ENCODE measurements at places on chromosomes 7 and 10.

DNA sequence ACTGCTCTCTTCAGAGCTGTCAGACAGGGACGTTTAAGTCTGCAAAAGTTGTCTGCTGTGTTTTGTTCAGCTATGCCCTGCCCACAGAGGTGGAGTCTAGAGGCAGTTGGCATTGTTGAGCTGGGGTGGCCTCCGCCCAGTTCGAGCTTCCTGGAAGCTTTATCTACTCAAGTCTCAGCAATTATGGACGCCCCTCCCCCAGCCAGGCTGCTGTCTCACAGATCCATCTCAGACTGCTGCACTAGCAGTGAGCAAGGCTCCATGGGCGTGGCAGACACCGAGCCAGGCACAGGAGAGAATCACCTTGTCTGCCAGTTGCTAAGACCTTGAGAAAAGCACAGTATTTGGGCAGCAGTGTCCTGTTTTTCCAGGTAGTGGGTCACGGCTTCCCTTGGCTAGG is 98.1 kb downstream of the SDHAF3 start:
- peak; percentile 23 for DNase-seq

- DNase-seq = no peak
Observed at GRCh38 chr10:90788968-90789367, 68.9 kb downstream of the HTR7 start.

DNA sequence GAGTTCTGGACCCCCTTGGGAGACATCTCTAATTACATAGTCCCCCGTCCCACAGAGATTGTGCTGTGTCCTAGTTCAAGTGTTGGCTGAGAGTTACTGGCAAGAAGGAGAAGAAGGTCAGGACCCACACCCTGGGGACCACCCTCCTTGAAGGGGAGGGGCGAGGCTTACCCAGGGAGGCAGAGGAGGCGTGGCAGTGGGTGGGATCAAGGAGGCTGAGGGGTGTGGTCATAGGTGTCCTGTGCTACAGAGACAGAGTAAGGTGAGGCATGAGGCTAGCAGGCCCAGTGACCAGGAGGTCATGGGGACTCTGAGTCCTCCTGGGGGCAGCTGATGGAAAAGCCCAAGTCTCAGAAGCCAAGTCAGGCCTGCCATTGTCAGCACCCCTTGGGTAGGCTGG is 29.4 kb upstream of the ADCYAP1R1 start:
- no peak for DNase-seq

- peak; percentile 74 for DNase-seq
Observed at GRCh38 chr7:15839416-15840100, 153.1 kb upstream of the MEOX2 start.

DNA sequence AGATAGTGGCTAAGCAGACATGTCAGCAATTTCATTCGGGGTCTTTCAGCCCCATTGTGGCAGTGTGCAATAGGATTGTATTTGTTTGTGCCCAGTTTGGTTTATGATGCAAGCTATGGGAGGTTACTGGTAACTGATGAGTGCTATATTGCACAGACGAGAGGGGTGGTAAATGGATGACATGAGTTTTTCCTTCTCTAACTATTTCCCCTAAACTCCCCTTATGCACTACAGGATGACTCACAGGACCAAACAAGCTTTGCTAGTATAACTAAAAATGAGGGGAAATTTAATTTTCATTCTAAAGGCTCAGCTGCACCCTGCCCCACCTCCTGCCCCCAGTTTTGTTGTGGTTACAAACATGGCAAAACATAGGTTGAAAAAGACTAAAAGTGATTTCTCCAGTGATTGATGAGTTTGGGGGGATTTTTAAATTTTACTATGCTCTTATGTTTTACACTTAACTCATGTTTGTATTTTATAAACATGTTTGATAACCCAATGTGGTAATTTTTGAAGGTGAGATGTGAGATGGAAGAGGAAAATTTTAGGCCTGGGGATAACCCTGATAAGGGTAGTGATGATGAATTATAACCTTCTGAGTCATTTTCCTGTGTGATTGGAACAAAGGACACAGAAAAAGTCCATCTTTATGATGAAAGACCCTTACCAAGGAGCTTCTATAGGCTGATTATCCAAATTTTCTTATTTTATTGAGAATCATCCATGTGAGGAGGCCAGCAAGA is 60.8 kb upstream of the NAMPT start:
- DNase-seq = no peak

DNA sequence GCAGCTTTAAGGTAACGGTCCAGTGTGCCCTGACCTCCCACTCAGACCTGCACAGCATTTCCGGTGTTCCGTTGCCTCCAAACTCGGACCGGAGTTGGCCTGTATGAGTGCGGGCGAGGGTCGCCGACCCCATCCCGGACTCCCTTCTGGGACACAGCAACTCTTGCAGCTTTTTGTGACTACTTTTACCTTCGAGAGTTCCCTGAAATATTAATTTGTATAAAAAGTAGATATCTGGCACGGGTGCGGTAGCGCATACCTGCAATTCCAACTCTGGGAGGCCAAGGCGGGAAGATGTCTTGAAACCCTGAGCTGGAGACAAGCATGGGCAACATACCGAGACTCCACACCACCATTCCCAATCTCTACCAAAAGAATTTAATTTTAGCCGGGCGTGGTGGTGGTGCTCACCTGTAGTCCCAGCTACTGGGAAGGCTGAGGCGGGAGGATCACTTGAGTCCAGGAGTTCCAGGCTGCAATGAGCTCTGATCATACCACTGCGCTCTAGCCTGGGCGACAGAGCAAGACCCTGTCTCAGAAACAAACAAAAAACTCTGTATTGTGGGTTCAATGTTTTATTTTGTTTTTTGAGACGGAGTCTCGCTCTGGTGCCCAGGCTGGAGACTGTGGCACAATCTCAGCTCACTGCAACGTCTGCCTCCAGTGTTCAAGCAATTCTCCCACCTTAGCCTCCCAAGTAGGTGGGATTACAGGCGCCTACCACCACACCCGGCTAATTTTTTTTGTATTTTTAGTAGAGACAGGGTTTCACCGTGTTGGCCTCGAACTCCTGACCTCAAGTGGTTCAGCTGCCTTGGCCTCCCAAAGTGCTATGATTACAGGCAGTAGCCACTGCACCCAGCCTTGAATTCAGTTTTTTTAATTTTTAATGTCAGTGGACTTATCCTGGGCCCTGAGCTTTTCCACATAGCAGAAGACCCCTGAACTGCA is 1.1 kb upstream of the PPP1R35 start:
- no peak for DNase-seq

All from NT2/D1 (cell line).